ENCODE measurements at places on chromosomes 7 and 10.

DNA sequence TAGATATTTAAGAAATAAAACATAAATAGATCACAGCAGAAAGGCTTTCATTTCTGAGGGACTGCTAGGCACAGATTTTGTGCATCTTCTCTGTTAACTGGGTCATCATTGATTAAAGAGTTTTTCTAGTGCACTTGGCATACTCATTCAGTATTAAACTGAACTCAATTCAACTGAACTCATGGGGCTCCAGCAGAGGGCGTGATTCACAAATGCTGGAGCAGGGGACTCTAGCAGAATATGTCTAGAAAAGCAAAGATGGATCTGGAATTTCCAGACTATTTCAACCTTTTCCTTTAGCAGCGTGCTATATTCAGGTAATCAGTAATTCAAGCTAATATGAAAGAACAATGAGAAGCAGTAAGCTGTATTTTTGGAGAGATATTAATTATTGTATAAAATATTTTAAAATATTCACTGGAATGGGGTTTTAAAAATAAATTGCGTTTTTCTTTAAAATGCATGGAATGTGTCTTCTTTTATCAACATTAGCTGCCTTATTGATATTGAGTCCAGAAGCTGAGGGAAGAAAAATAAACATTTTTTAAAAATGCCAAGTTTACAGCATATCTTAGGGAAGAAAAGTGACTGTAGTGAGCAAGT lies 296.8 kb upstream of the CACNA2D1 start:
- DNase-seq: no peak

- no peak for DNase-seq
Measured at GRCh38 chr7:131234719-131235488, 92.8 kb upstream of the MKLN1 start.

DNA sequence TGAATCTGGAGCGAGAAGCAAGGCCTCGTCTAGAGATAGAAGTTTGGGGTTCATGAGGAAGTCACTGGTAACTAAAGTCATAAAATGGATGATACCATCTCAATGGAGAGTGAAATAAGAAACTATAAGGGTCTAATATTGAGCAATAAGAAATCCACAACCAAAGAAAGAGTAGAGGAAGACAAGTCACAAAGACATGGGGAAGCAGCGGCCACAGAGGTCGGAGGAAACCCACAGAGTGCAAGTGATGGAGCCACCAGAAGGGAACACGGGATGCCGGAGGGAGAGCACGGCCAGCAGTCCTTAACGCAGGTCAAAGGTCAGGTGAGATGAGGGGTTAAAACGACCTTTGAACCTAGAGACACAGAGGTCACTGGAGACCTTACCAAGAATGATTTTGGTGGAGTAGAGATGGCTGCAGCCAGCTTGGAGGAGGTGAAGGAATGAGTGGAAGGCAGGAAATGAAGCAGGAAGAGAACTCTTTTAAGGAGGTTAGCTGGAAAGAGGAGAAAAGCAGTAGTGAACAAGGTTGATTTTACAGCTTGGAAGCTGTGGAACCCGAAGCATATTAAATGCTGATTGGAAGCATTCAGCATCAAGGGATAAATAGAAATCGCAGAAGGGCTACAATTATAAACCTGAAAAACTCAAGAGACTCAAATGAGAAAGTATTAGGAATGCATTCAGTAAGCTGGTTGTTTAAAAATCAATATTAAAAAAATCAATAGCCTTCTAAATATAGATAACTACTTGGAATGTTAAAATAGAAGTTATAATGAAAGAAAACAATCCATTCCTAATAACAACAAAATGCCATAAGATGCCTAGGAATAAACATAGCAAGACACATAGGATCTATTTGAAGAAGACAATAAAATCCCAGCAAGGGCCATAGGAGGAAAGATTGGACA lies 93.7 kb downstream of the SVOPL start:
- no peak for DNase-seq

DNA sequence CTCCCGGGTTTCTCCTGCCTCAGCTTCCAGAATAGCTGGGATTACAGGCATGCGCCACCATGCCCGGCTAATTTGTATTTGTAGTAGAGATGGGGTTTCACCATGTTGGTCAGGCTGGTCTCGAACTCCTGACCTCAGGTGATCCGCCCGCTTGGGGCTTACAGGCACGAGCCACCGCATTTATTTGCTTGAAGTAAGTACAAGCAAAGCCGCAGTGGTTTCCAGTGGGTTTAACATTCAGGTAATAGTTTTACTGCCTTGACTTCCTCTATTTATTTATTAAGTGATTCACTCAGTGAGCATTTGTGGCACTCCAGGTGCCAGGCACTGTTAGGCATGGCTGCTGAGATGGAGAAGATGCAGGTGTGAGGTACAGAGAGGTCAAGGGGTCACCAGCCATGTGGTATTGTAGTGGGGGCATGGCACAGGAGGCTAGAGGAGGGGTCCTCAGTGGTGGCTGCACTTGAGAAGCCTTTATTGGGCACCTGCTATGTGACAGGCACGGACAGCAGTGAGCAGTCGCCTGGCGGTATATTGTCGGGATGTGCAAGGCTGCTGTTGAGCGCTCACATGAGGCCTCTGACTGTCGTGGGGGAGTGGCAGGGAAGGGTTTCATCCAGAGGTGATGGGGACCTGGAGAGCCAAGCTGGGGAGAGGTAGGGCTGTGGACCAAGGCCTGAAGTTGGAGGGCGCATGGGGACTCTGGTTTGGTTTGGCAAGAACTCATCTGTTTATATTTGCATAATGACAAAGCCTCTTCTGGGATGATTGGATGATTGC lies 54.9 kb downstream of the DOCK1 start:
- no peak for DNase-seq

- no peak for DNase-seq
Measured at GRCh38 chr7:17846935-17847334, 93.4 kb downstream of the SNX13 start.

DNA sequence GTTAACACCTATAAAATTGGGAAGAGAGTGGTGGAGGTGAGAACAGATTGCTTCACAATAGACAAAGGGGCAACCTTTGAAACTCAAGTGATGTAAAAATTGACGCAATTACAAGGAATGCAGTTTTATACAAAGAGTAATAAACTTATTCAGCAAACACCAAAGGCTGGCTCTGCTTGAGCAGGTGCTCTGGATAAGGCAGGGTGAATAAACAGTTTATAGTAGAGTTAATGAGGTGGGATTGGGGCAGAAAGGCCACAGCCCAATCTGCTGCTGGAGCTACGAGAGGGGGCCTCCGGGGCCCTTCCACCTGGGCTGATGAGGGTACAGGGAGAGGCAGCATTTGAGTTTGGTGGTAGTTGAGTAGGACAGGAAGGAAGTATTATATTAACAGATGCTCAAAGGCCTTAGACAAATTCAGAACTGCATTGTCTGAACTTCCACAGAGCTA lies 6.0 kb downstream of the MUC12 start:
- no peak for DNase-seq

GRCh38 chr10:132248455-132249225 lies 59.1 kb downstream of the STK32C start:
- no peak for DNase-seq

DNA sequence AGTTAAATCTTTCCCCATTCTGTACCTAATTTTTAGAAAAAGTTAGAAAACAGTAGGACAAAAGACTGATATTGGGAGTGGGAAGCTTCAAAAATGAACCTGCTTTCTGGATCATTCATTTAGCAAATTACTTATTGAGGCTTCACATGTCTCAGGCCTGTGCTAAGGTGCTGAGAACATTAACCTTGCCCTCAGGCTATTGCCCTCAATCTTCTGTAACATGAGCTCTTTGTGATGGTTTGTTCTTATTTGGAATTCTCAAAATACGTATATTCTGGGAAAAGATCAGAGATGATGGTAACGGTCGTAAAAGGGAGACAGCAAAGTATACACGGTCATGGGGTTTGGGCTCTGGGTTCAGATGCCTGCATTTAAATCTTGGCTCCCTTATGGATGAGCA lies 39.5 kb upstream of the PRKG1 start:
- no peak for DNase-seq

GRCh38 chr7:84057576-84057975 lies 137.0 kb downstream of the SEMA3A start:
- no peak for DNase-seq

All from right kidney (tissue), 9 donors.